Coronary artery (tissue), 2 donors: ENCODE measurements at places on chromosomes 7 and 10.

DNA sequence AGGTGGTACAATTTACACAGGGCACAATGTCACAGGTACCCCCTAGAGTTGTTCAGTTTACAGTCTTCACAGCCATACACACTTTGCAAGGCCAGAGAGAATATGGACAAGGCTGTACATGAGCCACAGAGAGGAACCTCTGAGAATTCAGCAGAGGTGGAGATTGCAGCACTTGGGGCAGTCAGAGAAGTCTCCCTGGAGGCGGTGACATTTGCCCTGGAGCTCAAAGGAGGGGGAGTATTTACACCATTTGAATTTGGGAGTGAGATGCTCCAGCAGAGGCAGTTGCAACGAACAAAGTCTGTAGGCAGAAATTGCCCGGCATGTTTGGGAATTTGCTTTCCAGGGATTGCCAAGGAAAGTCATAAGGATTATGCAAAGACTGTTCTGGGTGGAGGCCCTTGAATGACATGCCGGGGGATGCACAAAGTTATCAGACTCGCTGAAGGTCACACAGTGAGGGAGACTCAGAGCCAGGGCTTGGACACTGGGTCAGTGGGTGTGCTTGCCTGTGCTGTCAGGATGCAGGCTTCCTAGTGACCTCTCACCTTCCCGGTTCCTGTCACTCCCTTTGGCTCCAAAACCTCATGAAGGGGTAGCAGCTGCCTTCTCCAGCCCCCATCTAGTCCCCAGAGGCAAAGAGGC lies 160.7 kb upstream of the PCBD1 start:
- no peak for DNase-seq

- no peak for DNase-seq
Observed at GRCh38 chr10:104391969-104392296, 38.3 kb downstream of the CFAP58 start.

GRCh38 chr10:99235658-99236626 lies at the start of gene HPSE2:
Gene HPSE2, minus strand, starts transcription at chr10:99235852.
- no peak for DNase-seq

DNA sequence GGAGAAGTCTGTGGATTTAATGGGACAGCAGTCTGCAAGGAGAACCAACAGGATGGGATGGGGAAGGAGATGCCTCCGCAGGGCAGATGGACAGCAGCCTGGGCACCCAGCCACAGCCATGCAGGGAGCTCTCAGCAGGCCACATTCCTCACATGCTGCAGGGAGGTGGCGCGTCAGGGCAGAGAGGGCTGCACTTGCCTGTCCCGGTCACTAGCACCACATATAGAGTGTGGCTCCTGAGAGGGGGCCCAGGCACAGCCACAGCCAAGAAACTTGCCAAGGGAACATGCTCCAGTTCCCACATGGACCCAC lies 86.8 kb upstream of the ZMIZ1 start:
- DNase-seq = no peak

DNA sequence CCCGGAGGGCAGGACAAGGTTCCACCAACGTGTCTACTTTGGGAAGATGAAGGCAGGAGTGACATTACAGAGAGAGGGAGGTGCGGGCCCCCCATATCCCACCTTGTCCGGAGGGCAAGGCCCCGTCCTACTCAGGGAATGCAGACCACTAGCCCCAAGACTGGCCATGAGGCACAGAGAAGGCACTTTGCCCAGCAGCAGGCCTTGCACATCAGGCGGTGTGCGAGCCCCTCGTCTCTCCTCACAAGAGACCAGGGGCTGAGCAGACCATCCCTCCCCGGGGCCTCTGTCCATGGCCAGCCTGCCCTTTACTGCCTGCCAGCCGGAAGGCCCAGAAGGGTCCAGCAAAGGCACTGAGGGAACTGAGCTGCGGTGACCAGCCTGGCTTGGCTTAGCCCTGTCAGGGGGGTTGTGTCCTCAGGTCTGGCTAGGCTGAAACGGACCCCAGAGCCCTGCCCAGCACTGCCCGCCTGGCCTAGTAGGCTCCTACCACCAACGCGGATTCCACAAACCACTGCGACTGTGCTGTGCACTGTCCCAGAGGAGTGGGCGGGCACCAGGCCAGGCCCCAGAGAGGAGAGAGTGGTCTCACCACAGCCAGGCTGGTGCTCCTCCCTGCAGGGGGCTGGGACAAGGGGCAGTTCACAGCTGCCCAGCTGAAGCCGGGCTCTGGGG lies 16.7 kb downstream of the CAMK2B start:
- DNase-seq = peak; percentile 70

DNA sequence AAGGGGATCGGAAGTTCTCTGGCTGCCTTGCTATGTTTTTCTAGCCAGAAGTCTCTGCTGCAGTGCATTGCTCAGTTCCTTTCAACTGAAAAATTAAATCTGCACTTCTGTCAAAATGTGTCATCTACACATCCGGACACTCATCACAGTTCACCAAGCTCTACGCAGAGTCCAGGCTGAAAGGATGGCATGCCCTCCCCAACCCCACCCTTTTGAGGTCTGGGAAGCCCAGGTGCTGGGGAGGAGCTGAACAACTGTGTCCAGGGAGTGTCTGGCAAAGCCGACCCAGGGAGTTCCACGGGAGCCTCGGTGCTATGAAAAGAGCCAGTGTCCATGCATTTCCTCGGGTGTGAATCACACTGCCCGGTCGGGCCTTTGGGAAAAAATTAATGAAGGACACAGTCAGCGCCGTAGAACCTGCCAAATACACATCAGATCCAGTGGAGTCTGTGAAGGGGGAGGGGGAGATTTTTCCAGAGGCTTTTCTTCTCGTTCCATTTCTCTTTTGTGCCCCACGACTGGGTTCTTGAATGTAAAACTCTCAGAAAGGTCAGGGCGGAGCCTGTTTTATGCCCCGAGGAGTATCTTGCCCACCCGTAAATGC lies 757 bp upstream of the PALS2 start:
- peak; percentile 71 for DNase-seq

- DNase-seq = no peak
Observed at GRCh38 chr7:138125119-138125518, 48.9 kb downstream of the AKR1D1 start.

GRCh38 chr10:128095027-128095752 lies 31.0 kb downstream of the MKI67 start:
- DNase-seq = no peak

DNA sequence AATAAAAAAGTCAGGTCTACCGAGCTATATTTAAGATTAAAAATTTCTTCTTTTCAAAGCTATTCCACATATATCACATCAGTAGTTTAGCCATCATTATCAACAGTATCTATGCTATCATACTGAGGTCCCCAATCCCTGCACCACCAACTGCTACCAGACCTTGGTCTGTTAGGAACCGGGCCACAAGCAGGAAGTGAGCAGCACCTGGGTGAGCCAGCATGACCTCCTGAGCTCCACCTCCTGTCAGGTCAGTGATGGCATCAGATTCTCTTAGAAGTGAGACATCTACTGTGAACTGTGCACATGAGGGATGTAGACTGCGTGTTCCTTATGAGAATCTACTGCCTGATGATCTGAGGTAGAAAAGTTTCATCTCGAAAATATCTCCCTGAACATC lies 632.1 kb upstream of the KCND2 start:
- DNase-seq = no peak

DNA sequence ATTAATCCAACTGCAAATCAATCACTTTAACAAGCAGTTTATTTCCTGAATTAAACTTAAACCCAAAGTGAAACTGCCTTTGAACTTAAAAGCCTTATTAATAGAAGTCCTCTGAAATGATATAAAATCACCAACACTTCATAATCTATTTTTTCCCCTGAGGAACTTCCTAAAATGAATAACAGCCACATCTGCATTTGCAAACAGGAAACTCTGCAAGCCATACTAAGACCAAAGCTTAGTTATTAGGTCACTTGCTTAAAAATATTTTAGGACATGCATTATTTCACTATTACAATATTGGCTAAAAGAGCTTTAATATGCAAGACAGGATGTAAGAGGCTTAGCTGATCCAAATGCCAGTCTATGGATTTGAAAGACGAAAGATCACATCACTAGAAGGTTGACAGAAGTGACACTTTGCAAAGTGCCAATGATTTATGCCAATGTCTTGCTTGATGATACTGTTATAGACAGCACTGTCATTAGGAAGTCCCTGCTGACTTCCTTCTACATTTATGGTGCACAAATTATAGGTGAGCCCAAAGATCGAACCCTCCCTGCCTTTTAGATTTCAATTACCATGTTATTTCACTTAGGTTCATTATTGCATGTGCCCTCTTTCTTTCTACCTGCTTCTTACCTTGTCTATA lies 99.9 kb upstream of the SKAP2 start:
- DNase-seq = no peak

- no peak for DNase-seq
Observed at GRCh38 chr7:122070834-122071233, 73.2 kb downstream of the AASS start.

GRCh38 chr7:155462163-155462735 lies 4.3 kb downstream of the EN2 start:
- DNase-seq = no peak

GRCh38 chr7:30775992-30776391 lies 4.8 kb downstream of the MINDY4 start:
- no peak for DNase-seq

DNA sequence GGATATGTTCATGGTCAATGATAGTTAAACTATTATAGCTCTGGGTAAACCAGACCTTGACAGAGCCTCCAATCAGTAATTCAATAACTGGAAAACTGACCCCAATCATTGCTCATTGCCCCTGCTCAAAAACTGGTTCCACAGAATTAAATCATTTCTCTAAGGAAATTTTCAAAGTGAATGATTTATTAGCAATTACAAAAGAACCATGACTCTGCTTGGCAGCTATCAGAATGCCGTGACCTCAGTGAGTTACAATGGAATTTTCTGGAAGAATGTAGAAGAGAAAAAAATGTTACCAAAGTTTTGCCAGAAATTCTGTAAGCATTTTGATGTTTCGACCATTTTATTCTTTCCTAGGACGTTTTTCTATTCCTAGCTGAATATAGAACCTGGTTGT lies 106.8 kb upstream of the APBB1IP start:
- DNase-seq = no peak

- DNase-seq = no peak
Observed at GRCh38 chr10:31000867-31001266, 30.8 kb downstream of the ZNF438 start.

GRCh38 chr7:3064067-3064466 lies 20.4 kb upstream of the CARD11 start:
- no peak for DNase-seq

- no peak for DNase-seq
Observed at GRCh38 chr7:116552602-116553001, 27.8 kb downstream of the CAV1 start.

- no peak for DNase-seq
Observed at GRCh38 chr10:124674768-124675222, 69.4 kb downstream of the FAM53B start.

DNA sequence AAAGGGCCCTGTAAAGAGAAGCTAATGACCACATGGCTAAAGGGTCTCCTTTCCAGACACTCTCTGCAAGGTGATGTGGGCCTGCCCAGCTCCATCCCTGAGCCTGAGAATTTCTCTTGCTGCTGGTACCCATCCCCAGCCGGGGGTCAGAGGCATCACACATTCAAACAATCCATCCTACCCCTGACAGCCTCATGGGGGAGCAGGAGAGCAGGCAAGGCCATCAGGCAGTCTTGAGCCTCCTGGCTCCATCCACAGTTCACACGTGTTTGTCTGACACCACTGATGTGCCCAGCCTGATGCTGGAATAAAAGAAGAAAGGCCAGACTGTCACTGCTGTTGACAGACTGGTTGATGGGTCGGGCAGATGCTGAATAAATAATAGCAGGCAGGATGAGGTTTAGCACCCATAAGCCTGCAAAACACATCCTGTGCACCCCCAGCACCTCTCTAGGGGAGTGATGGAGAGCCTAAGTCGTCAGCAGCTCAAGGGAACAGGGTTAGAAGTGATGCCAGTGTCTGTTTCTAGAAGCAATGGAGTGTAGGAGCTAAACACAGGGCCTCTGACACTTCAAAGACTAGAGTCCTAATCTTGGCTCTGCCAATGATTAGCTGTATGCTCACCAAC lies 43.5 kb downstream of the TLL2 start:
- DNase-seq = no peak

DNA sequence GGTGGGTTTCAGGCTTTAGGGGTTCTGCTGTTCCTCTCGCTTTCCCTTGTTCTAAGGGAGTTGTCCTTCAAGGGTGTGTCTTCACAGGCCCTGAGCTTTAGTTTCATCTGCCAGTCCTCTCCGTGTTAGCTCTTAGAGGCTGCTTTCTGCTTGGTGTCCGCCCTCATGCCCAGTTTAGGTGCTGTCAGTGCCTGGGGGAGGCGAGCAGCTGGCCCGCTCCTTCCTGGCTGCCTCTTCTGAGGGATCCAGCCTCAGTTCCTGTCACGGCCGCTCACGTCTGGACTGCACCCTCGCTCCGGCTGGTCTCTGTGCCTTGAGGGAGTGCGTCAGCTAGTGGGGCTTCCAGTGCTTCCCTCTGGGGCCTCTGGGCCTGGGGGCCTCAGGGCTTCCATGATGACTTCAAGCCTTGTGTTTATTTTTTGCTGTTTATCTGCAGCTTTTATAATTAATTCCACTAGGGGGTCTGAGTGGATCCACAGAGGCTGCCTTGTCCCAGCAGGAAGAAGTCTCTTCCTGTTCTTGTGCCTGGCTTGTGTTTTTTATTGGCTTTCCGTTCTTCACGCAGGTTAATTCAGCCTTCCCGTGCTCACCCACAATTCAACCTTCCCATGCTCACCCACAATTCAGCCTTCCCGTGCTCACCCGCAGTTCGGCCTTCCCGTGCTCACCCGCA lies 33.0 kb downstream of the WDR37 start:
- DNase-seq = no peak

DNA sequence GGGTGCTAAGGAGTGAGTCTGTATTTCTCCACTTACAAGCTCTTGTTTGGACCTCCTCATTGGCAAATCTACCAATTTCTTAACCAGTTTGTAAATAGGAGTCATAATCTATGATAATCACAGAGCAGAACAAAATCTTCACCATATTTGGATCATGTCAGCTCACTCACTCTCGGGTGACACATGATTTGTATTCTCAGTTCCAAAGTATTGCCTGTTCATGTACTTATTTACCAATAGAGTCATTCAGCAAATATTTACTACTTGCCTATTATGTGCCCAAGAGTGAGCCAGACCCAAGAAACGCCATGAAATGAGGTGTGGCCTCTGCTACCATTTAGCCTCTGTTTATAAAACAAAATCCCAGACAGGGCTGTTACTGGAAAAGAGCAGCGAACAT lies 114.8 kb downstream of the TSPAN12 start:
- no peak for DNase-seq

DNA sequence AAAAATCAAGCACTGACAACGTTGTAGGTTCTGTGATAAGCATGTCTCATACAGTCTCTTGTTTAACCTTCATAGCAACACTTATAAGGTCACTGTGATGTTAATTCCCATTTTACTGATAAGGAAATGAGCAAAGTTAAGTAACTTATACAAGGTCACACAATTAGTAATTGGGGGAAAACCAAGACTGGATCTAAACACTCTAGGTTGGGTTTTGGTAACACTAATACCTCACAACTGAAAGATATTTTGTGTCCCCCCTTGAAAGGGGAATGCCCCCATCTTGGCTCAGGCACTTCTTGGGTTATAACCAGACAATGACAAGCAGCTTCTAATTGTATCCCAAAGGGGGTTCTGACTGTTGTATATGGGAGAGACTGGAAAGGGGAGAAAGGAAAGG lies 36.0 kb upstream of the ABCB4 start:
- no peak for DNase-seq
